Suprapubic skin (tissue), 4 donors: ENCODE measurements at places on chromosomes 5 and 9. TPM values are rescaled to one million over a fixed set of nuclear protein-coding genes. Genes with fewer than 3 reads are reported as not detected.

DNA sequence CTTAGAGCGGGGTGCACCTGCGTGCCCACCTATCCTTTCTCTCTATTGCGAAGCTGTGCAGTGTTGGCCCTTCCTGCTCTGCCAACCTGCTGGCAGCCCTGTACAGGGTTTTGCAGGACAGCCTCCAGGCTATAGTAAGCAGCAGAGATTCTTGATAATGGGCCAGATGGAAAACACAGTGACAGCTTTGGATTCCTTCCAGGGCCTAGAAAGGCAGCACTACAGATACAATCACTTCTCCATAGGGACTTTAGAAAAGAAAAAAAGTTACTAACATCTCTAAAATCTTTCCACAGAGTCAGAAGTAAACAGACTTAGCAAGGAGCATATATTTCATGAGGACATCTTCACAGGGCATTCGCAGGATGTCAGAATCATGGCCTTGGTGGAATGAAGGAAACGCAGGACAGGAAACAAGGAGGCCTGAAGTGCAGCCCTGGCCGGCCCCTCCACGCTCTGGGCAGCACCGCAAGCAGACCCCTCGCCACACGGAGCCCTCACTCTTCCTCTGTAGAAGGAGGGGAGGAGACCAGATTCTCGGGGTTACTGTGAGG, 172.1 kb upstream of the GAS1 start:
- no peak for DNase-seq

GRCh38 chr5:169037466-169037865, 263.5 kb downstream of the SLIT3 start:
- DNase-seq, result no peak

DNA sequence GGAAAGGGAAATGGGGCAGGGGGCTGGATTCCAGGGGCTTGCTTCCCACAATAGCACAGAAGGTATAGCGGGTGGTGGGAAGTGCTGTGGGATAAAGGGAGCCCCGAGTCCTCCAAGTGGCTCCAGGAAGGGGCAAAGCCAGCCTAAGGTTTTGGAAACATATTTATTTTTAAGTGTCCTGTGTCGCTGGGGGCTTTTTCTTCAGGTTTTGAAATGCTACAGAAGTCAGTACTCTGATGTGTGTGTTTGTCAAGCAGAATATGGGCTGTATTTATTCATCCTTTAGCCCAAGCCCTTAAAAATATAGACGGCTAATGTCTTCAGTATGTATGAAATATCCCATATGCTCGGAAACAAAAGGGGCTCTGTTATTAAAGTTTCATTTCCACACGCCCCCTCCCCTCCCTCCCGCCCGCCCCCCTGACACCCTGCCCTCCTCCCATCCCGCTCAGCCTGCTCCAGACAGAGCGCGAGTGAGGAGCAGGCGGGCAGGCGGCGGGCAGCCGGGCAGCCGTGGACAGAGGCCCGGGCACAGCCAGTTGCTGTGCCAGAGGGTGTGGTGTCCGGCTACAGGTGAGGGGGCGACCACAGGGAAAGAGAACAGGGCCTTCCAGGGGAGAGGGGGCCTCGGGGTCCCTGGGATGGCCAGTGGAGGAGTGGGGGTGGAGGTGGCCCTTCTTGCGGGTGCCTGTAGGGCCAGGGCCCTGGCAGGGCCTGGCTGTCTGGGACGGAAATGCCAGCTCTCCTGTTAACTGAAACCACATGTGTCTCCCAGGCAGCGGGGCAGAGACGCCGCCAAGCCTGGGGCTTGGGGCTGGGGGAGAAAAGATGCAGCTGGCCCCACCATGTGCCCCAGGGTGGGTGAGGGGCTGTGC, 39.6 kb upstream of the SYNPO start:
- no peak for DNase-seq

DNA sequence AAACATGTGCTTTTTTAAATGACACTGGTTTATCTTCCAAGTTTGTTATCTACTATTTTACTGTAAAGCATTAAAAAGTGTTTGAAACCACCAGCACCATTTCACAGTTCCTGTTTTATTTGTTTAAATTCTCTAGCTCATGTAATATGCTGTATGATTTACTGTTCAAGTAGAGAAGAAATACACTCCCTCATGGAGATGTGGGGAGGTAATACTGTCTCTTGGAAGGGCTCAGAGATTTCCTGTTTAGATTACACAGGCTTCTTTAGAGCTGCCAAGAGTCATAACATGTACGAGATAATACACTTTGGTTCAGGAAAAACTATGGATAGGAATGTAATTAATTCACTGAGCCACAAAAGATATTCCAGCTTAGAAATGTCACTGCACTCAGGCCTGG, 135.0 kb upstream of the CCDC152 start:
- no peak for DNase-seq

DNA sequence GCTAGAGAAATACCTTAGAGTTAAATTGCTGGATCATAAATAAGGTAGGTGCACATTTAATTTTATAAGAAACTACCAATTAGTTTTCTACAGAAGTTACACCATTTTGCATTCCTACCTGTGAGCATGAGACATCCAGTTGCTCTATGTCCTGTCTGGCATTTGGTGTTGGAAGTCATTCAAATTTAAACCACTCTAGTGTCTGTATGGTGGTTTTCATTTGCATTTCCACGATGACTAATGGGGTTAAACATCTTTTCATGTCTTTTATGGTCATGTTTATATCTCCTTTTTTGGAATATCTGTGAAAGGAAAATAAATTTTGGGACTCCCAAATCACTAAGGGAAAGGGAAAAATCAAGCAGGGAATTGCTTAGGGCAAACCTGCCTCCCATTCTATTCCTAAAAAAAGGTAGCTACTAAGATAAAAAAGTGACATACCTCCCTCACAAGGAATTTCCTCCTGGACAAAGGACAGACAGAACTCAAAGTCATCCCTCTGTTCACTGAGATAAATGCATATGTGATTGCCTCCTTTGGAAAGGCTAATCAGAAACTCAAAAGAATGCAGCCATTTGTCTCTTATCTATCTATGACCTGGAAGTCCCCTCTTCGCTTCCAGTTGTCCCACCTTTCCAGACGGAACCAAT, 31.6 kb upstream of the ADCY2 start:
- no peak for DNase-seq

DNA sequence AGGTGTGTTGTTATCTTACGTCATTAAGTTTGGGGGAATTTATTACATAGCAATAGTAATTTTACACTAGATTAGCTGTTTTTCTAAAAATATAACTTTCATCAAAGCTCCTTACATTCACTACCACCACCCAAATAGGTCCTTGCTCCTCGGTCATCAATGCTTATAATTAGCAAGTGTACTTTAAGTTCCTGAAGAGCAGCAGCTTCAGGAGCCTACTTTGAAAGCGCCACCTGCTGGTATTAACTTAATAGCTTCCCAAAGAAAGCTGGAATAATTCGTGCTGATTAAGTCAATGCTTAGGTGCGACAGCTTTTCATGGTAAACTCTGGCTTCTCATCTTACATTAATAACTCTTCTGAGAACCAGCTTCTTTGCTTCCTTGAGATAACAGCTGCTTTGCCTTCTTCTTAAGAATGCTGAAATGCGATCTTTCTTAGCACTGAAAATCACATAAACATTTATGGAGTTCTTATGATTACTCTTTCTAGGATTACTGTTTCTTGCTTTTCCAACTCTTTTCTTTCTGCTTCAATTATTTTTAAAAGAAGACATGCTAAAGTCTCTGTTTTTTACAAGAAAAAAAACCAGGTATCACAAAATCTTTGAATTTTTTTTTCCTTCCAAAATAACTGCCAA, 10.0 kb upstream of the C5 start:
- DNase-seq, result no peak

DNA sequence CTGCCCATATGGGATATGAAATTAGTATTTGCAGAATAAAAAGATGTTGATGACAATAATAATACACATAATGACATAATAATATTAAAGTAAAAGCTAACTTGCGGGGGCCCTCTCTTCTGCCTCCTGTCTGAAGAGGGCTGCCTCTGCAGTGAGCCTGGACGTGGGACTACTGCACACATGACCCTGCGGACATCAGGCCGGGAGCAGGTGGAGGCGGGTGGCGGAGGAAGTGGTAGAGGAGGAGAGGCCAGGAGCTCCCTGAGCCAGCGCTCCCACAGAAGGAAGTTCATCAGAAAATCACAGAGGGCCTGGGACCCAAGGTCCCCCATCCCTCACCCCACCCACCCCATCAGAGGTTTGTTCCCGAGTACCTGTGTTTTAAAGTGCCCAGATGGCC, 60.5 kb downstream of the ROPN1L start:
- no peak for DNase-seq

DNA sequence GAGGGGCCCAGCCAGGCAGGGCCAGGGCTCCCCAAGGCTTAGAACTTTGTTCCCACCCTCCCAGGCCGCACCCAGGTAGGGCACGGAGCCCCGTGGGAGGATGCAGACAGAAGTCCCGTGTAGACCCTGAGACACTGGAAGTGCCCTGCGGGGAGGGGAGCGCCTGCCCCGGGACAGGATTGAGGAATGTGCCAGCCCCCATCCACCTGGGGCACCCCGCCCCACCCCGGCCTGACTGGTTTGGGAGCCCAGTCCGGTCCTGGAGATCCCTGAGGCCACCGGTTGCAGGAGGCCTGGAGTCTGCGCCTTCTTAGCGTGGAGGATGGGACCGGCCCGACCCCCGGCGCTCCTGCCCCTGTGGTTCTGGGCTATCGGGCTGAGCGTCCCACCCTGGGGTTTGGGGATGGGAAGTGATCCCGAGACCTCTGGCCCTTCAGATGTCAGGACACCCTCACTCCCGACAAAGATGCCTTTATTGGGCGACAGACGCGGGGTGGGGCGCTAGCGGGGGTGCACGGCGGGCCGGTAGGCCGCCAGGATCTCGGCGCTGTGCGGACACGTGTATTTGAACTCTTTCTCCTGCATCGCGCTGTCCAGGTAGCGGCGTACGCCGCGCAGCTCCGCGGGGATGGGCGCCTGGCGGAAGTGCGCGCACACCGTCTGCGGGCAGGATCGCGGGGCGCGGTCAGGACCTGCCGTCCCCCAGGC, 2.0 kb downstream of the CLIC3 start:
- DNase-seq, result no peak

DNA sequence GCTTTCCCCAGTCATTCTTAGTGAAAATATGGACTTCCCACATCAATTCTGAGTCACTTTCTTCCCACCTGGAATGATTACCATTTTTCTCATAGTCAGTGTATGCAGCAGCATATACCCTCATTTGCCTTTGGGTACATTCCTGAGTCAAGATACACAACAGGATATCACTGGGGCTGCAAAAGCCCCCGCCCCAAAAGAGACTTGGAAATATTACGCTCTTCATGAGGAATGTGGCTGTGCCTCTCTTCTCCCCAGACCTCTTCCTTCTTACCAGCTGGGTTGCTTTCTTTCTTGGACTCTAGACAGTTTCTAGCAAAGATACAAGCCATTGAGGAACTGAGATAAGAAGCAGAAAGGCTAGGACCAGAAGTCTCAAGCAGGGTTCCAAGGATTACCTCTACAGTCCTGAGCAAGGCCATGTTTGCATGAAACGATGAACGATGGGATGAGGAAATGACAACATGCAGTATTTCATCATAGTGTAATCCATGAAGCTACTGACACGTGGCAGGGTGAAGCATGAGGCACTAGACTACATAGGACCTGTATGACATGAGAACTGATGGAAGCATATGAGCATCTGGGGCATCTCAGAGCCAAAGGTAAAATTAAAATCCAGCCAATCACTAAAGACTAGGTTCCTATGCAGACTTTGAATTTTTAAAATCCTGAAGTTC, 218.1 kb downstream of the RAB3C start:
- no peak for DNase-seq

DNA sequence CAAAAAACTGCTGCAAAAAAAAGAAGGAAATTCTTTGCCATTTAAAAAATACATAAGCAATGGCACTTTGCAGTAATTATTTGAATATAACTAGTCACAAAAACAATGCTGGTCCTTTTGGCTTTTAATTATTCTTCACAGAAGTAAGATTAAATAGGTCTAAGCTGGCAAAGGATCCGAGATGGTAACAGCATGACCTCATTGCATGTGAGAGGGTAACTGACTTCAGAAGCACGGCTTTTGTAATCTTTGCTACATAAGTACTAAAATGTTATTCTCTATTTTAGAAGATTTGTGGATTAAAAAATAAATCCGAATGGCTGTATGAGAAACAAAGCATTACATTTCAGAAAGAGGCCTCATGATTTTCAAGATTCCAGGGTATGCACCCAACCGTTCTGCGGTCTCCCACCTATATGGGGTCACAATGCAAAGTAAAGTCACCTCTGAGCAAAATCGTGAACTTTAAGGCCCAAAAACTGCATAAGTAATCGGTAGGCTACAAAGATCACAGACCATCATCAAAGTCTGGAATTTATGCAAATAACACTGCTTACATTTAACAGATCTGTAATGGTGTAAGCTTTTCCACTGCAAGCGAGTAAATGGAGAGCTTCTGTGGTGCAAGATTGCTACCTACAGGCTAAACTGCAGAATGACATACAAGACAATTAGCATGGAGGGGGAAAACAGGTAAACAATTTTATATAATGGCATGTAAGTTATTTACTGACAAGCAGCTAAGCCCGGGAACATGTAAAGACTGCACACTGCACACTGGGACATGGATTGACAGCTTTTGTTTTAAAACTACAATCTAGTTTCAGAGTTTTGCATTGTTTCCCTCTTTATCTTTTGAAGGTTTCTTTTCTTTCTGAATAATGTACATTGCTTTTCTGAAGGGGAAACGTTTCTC, 231.6 kb downstream of the SLF1 start:
- no peak for DNase-seq

GRCh38 chr5:176548967-176549444, at the start of gene CDHR2:
Gene CDHR2 (plus strand): TSS chr5:176549342. CDS start chr5:176565353, 16,011 bp downstream.
- DNase-seq, result no peak

TPPP gene
- 10.5 TPM for total RNA-seq
